ENCODE measurements at places on chromosomes 7 and 10.
A peak's percentile ranks its signal among the peaks of the same experiment; 100 is the strongest.

- DNase-seq = no peak
These were observed 72.9 kb downstream of the PLXNA4 start for GRCh38 chr7:132503415-132503814.

GRCh38 chr10:71090330-71090729 lies 122.0 kb upstream of the UNC5B start:
- no peak for DNase-seq

DNA sequence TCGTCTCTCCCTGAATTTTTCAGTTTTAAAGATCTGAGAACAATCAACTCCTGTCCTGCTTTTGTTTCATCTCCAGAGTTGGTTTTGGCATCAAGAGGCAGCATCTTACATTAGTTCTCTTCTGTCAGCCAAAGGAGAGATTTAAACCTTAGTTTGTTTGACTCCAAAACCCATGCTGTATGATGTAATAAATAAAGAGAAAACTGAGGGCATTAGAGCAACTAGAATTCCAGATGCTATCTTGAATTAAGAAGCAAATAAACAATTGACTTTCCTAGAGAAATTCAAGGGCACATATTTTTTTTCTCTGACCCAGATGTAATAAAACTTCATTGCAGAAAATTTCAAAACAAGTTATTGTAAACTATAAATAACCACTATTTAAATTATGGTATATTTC lies 54.4 kb downstream of the INHBA start:
- DNase-seq = no peak

- DNase-seq = no peak
These were observed 215.8 kb upstream of the PPP2R2D start for GRCh38 chr10:131685007-131685406.

DNA sequence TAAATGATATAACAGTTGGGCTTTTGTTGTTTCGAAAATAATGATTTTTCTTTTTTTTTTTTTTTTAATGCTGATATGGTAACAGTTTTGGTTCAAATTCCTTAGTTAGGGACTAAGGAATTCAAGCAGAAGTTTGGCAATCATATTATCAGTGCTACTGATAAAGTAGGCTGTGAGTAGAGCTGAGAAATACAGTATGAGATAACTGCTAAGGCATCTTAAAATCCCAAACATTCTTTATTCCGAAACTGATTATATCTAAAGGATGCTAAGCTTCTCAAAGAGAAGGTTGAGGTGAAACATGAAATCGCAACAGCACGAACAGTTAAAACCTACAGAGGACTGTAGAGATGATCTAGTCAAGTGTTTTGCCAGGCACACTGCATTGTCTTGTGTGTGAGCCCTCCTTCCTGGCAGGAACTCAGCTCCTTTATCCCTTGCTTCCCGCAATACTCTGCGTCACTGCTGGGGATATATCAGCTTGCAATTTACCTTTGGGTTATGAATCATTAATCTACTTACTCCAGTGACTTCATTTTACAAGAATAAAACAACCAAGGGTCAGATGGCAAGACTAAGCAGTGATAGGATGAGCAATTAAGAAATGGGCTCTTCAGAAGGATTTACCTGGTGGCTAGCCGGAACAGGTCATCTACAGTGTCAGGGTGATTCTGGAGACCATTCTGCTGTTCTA lies 36.7 kb downstream of the IRF5 start:
- peak; percentile 75 for DNase-seq

GRCh38 chr7:127821146-127821545 lies 169.2 kb downstream of the SND1 start:
- no peak for DNase-seq

GRCh38 chr10:88530093-88530492 lies 53.0 kb downstream of the RNLS start:
- no peak for DNase-seq

- DNase-seq = no peak
These were observed 153.9 kb upstream of the PFKP start for GRCh38 chr10:2913474-2913873.

DNA sequence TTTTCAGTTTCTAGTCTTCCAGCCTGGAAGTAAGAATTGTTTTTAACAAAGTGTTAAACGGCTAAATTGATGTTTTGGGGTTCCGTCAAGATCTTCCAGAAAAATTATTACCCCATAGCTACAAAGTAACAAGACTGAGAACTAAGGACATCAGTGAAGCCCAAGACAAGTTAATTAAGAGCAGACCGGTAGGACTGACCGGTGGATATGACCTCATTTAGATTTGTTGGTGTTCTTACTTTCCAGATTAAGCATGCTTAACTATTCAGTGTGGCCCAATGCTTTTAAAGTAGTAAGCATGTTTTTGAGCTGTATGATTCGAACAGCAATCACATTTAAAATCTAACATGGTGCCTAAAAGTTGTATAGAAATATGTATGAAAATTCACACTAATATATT lies 73.1 kb upstream of the RPA3 start:
- no peak for DNase-seq

DNA sequence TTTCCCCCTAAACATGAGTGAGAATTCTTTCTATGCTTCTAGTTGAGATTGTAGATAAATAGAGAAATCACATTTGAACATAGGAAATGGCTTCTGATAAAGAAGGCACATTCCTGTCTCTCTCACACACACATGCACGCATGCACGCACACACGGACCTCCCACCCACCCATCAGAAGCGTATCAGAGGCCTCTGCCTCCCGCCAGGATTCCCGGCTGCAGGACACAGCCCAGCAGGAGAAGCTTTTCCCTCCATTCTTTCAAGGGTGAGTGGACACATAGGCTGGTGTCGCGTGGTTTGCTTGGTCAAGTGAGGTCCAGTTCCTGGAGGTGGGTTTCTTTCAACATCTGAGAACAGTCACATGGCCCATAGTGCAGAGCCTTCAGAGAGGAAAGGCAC lies 34.2 kb downstream of the KLF6 start:
- DNase-seq = peak; percentile 65

GRCh38 chr7:139192014-139192706 lies 38.9 kb upstream of the UBN2 start:
- peak; percentile 1 for DNase-seq

- DNase-seq = no peak
These were observed 5.7 kb downstream of the WAC start for GRCh38 chr10:28538595-28538994.

- peak; percentile 3 for DNase-seq
These were observed 210.5 kb downstream of the SEMA3A start for GRCh38 chr7:83984076-83984475.

- DNase-seq = peak; percentile 58
These were observed 26.6 kb downstream of the SEMA3D start for GRCh38 chr7:85160223-85160622.

- no peak for DNase-seq
These were observed 77.6 kb upstream of the NME8 start for GRCh38 chr7:37770838-37771237.

- DNase-seq = peak; percentile 70
These were observed 14.5 kb downstream of the VWDE start for GRCh38 chr7:12389089-12389700.

DNA sequence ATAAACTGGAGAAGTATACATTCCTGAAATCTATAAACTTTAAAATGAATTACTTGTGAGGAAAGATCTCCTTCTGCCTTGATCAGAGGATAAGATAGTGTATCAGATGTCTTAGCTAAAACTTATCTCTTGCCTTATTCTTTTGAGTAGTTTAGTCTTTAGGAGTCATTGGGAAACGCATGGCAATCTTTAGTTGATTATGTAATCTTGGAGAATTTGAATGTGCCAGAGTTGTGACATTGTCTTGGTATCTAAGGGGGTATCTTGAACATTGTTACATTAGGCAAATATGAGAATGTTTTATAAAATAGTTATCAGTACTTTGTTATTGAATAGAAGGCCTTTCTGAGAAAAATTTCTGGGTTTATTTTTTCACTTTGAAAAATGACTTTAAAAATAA lies 61.6 kb upstream of the ADRA2A start:
- DNase-seq = no peak

DNA sequence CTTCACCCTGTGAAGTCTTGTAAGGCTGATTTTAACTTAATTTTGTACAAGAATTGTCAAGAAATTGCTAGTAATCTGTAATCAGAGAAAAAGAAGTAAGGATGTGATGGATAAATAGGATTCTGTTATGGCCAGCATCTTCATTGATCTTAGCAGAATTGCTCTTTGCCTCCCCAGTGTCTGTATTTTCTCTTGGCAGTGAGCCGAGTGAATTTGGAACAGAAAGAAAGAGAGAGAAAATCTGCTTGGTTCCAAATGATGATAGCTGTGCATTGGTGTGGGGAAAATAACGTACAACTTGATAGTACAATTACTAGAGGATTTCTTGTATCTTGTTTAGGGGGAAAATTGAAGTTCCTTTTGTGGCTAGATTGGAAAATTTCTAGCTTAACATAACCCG lies 34.6 kb downstream of the VTI1A start:
- no peak for DNase-seq

DNA sequence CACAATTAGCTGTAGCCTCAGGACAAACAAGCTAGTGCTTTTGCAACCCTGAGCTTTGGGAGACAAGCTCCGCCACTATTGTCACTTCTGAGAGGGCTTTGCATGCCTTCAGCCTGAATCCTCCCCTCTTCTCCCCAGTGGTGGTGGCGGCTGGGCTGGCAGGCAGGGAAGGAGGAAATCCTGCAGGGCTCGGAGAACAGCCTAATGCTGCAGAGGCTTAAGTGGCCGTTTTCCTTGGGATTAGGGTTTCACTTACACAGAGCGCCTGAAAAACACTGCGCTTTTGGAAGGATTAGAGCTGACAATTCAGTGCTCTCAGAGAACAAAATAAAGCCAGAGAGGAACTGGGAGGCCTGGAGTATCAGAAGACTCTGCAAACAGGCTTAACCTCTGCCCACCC lies 71.3 kb downstream of the PAX2 start:
- DNase-seq = no peak

DNA sequence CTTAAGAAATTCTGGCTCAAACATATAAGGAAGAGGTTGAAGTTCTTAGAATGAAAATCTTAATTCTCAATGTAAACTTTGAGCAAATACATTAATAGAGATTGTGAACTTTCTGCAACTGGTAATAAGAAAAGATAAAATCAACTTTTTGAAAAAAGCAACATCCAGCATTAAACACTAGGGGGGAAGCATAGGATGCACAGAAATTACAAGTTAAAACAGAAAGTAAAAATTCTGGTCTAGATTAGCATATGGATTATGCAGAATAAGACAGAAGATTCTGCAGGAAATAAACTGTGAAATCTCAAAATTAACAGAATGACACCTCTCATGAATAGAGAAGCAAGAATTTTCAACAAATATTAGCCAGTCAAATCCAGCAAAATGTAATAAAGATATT lies 38.0 kb upstream of the CAV2 start:
- DNase-seq = no peak

DNA sequence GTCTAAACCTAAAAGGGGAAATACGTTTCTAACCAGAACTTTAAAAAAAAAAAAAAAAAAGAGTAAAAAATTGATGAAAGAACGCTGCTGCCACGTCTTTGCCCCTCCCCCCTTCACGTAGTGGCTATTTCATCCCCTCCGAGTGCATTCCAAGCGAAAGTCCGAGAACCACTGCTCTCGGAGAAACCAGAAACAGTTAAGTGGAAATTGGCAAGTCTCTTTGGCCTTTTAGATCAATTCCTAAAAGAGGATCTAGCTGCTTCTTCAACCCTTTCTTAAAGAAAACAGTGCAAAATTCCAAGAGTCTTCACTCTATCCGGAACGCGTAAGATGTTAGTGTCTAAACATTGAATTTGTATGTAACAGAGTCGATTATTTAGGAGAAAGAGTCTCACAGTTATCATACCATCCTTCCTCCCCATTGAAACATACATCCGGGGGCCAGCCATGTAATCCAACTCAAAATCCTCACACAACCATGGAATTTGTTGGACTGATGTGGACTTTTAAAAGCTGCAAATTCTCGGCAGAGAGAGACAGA lies 1.1 kb downstream of the P4HA1 start:
- peak; percentile 90 for DNase-seq

GRCh38 chr10:51029172-51029641 lies 45.1 kb upstream of the PRKG1 start:
- DNase-seq = no peak

GRCh38 chr10:70528741-70529362 lies 50.3 kb downstream of the PALD1 start:
- peak; percentile 55 for DNase-seq

- no peak for DNase-seq
These were observed 380.7 kb upstream of the SHH start for GRCh38 chr7:156192921-156193320.

DNA sequence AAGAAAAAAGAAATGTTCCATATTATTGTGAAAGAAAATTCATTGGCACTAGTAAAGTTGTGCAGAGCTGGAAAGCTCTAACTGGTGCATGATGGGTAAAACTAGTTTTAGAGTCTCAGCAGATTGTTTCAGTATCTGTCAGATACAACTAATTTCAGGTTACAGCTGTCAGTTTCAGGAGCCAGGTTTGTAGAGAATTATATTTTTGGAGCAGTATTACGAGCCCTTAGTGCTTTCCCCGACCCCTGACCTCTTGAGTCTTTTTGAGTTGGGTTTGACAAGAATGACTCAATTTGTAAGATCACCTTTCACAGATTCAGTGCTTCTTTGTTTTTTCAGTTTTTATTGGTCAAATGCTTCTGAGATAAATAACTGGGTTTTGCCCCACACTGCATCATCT lies 366.4 kb upstream of the PLXDC2 start:
- no peak for DNase-seq

DNA sequence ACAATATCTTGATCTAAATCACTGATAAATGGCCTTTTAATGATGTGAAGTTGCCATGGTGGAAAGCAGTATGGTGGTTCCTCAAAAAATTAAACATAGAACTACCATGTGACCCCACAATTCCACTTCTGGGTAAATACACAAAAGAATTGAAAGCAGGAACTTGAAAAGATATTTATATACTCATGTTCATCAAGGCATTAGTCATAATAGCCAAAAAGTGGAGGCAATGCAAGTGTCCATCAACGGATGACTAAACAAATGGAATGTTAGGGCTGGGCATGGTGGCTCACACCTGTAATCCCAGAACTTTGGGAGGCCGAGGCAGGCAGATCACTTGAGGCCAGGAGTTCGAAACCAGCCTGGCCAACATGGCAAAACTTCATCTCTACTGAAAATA lies 2.0 kb upstream of the DNAJC12 start:
- DNase-seq = no peak

- DNase-seq = no peak
These were observed 333.7 kb upstream of the PODXL start for GRCh38 chr7:131890176-131890575.

Measured in cardiac fibroblast (primary cell).